Panc1 (cell line): ENCODE measurements at places on chromosomes 12 and 14. TPM values are rescaled to one million over a fixed set of nuclear protein-coding genes. Genes with fewer than 3 reads are reported as not detected.

Gene CLEC6A
- total RNA-seq: not detected

Gene AMDHD1
- 0.54 TPM for total RNA-seq

Gene KCNC2
- total RNA-seq: not detected

Gene PRR13
- 454 TPM for total RNA-seq

Gene LTB4R2
- 6.9 TPM for total RNA-seq

Gene TMEM132C
- not detected for total RNA-seq

Gene OTOGL
- total RNA-seq: not detected

Gene C12orf75
- total RNA-seq: 132 TPM
